Fibroblast of the aortic adventitia (primary cell): ENCODE measurements at places on chromosomes 3 and 15. TPM values are rescaled to one million over a fixed set of nuclear protein-coding genes. Genes with fewer than 3 reads are reported as not detected.
A peak's percentile ranks its signal among the peaks of the same experiment; 100 is the strongest.

GRCh38 chr15:70358011-70358819 is 260.5 kb upstream of the TLE3 start:
- DNase-seq: no peak

GRCh38 chr15:69871511-69872134 is 226.1 kb downstream of the TLE3 start:
- no peak for DNase-seq

- peak; percentile 20 for DNase-seq
Measured at GRCh38 chr15:25736461-25736860, 126.7 kb downstream of the ATP10A start.

DNA sequence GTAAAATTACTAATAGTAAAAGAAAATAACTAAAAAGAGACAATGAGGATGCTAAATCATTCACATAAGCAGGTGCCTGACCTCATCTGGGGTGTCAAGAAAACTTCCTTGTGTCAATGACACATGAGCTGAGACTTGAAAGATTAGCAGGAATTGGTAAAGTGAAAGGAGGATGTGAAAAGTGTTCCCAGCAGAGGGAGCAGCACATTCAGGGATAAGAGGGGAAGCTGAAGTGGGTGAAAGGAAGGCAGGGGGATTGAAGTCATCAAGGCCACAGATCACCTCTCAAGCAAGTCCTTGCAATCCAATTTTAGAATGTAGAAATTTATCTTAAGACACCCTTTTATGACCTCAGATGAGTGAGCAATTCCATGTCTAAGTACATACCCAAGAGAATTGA is 60.2 kb upstream of the ACP3 start:
- peak; percentile 62 for DNase-seq

DNA sequence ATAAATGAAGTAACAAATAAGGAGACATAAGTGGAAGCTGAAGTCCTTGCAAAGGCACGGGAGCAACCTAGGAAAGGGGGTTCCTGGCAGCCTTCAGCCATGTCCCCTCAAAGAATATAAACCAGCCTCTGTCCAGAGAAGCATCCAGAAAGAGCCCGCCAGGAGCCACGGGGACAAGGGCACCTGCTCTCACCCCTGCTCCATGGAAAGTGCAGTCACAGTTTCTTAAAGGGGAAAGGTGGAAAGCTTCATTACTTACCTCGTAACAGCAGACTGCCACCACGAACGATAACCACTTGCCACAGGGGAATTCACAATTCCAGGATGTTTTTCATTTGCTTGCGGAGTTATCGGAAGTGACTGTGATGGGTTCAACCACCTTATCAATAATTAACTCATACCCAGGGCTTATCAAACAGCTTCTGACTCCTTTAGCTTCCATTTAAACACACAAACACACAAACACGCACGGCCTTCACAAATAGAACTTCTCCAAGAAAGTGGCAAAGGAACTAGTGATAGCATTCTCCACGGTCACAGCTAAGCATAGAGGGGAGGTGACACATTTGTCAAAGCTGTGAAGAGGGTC is 134.2 kb upstream of the IGF1R start:
- DNase-seq: no peak

HYKK gene
- total RNA-seq: 3.3 and 10.2 TPM in 2 replicates

SLC6A1 gene
- total RNA-seq: not detected in 2 replicates

PRSS50 gene
- total RNA-seq: not detected in 2 replicates

EEFSEC gene
- total RNA-seq: 2.9 and 8.1 TPM in 2 replicates
